ENCODE measurements at places on chromosomes 6 and 20.
A peak's percentile ranks its signal among the peaks of the same experiment; 100 is the strongest.

DNA sequence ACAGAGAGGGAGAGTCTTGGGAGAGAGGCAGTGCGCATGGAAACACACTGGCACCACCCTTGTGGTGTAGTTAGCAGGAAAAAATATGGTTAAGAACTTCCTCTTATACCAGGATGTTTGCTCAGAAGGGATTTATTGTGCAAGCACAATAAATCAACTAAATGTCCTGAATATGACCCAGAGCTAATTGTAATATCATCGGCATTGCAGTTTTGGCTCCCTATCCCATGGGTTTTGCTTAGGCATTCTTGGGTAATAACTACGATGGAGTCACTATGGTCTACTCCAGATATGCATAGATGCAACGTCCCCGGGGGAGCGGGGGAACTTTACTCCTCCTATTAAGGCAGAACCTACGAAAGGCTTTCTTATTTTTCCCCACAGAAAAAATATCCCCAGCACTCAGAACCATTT lies 751.6 kb downstream of the EYS start:
- peak; percentile 97 for DNase-seq

DNA sequence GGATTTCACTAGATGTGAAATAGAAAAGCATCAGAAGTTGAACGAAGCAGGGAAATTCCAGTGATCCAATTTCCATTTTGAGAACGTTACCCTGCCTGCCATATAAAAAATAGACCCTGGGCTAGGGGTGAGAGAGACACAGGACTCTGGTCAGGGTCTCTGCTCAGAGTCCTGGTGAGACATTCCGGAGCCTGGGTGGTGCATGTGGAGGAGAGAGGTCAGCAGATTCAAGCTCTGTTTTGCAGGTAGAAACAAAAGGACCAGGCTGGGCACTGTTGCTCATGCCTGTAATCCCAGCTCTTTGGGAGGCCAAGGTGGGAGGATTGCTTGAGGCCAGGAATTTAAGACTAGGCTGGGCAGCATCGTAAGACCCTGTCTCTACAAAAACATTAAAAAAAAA lies 17.9 kb downstream of the PKIG start:
- DNase-seq: no peak

DNA sequence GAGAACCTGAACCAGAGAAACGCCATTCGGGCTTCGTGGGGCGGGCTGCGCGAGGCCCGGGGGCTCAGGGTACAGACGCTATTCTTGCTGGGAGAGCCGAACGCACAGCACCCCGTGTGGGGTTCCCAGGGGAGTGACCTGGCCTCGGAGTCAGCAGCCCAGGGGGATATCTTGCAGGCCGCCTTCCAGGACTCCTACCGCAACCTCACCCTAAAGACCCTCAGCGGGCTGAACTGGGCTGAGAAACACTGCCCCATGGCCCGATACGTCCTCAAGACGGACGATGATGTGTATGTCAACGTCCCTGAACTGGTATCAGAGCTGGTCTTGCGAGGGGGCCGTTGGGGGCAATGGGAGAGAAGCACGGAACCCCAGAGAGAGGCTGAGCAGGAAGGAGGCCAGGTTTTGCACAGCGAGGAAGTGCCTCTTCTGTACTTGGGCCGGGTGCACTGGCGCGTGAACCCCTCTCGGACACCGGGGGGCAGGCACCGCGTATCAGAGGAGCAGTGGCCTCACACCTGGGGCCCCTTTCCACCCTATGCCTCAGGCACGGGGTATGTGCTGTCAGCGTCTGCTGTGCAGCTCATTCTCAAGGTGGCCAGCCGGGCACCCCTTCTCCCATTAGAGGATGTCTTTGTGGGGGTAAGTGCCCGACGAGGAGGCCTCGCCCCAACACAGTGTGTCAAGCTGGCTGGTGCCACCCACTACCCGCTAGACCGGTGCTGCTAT lies 904 bp downstream of the B3GALT4 start:
- DNase-seq: no peak

DNA sequence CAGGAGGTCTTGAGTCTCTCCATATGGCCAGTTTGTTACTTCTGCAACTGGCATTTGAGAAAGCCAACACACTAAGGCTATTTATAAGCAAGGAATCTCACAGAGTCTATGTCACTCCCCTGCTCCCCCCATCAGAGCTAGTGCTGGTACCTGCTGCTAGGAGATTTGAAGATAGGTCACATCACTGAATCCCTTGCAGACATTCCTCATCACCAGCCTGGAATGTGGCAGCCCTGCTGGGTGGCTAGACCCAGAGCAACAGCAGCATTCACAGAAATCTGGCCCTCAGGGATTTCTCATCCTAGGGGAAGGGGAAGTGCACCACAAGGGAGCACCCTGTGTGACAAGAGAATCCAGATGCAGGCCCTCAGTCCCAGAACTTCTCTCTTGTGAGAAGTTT lies 672.1 kb downstream of the HACE1 start:
- no peak for DNase-seq

- peak; percentile 52 for DNase-seq
These were observed 29.5 kb upstream of the PKIB start for GRCh38 chr6:122580737-122581136.

DNA sequence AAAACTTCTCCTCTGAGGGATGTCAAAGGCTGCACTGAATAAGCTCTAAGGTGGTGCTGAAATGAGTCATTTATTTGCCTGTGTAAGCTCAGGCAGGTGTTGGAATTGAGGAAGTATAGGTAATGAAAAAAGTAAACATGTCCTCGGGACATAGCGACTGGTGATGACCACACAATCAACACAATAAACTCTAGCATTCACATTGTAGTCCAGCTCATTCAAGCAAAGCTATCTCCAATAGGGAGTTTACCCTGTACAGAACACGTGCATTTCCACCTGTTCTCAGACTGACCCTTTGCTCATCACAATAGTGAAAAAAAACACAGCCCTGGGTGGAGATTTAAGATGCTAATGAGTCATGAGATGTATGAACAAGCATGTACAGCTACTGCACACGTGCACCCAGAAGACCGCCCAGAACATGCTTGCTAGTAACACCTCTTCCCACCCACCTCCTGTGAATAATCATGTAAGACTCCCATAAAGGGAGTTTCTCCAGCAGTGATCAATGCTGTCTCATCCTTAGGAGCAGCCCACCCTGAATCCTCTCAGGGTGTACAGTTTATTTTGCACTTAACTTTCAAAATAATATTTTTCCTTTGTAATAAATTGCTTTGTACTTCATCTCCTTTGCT lies 33.0 kb upstream of the POU5F1 start:
- DNase-seq: peak; percentile 67

- no peak for DNase-seq
These were observed 91.7 kb upstream of the PHACTR3 start for GRCh38 chr20:59512651-59513050.

DNA sequence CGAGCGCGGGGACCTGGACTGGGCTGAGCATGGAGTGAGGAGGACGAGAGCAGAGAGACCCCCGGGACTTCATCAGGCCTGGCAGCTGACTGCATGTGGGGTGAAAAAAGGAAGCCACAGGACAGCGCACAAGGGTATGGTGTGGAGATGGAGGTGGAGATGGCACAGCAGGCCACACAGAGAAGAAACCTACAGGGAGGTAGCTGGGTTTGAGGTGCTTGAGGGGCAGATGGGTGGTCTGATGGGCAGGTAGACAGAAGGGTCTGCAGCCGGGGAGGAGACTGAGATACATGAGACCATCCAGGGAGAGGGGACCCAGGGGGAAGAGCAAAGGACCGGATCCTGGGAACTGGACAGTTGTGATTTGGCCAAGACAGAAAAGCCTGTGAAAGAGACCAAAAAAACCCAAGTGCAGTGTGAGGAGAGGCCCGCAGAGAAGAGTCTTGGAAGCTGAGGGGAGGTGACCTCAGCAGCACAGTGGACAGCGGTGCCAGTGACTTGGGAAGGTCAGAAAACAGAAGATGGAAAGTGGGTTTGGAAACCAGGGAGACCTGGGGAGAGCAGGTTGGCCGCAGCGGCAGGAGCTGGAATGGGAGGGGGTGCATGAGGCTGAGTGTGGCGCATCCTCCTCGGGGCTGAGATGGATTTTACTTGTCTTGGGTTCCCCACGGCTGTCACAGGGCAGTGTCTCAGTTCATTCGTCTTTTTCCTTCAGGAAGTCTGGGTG lies 5.5 kb downstream of the HLA-DPB1 start:
- no peak for DNase-seq

DNA sequence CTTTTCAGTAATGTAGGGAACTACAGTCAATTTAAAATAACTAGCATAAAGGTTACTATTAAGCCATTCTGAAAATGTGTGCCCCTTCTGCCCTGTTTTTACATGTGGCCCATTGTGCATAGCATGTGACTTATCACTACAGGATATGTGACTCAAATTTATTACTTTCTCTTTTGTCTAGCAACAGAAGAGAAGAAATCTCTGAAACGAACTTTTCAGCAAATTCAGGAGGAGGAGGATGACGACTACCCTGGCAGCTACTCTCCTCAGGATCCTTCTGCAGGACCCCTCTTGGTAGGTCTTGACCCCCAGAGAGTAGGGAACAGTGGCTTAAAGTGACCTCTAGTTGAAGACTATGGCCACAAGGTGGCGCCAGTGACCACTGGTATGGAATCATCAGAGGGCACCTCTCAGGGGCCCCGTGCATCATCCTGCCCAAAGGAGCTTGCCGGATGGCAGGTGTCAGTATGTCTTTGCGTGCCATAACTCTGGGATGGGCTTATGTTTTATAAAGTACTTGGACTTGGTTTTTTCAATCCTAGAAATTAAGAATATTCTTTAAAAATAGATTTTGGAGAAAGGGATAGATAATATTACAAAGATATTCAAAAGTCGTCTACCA lies 23.9 kb downstream of the RPRD1B start:
- peak; percentile 63 for DNase-seq

DNA sequence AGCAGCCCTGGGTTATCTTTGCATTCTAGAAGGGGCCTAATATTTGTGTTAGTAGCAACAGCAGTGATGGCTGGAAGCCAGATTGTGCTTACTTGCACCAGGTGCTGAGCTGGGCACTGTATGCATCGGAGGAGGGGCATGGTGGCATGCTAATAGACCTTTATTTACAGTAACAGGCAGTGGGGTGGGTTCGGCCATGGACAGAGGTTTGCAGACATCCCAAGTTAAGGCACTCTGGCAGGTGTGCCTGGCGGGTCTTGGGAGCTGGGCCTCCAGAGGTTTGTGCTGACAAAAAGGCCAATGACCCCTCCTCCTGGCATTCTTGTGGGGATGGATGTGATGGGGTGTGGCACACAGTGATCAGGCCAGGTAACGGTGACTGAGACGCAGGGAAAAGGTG lies 39.0 kb upstream of the CD93 start:
- no peak for DNase-seq

GRCh38 chr6:65098349-65098748 lies 608.7 kb downstream of the EYS start:
- DNase-seq: no peak

- no peak for DNase-seq
These were observed 263.1 kb upstream of the SUPT3H start for GRCh38 chr6:45640811-45641210.

DNA sequence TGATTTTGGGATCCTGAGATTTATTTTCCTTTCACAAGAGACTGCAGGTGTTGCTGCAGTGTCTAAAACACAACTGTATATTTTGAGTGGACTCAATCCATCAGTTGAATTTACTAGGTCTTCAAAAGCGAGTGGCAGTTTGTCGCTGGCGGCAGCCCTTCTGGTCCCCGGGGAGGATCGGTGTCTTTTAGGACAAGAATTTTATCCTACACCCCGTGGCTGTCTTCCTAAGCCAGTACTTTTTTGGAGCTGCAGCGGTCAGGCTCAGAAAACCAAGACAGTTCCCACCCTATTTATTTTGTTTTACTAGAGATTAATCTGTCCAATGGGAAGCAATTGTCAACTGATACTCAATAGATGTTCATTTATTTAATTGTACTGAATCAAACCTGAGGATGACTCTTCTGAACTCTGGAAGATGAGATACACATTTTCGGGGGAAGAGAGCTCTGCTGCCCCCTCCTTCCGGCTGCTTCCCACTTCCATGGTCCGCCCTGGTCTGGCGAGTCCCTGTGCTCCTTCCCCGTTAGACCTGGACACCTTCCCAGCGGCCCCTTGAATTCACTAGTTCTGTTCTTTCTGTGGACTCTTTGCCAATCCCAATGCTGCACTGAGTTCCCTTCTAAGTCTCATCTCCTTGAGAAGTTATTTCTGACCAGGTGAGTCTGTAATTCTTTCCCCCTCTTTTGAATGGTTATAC lies 90.6 kb downstream of the ERMARD start:
- no peak for DNase-seq

DNA sequence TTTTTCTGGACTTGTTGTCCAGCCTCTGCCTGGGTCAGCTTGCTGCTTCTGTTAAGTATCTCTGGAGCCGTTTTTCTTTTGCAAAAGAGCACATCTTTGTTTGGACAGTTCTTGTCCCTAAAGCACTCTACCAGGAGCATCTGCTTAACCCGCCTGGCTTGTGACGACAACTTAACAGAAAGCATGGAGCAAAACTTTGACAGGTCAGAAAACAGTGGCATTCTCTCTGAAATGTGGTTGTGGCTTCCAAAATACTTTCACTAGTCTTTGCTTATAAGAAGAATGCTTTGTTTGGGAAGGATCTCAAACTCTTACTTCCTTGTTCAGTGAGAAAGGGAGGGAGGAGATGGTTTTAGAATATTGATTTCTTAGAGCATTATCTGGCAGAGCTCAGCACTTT lies 47.6 kb downstream of the CD109 start:
- peak; percentile 16 for DNase-seq
